ENCODE measurements at places on chromosomes 12 and 14. TPM values are rescaled to one million over a fixed set of nuclear protein-coding genes. Genes with fewer than 3 reads are reported as not detected.

The KRT72 gene
- total RNA-seq, result not detected

The TDRD9 gene
- total RNA-seq, result 0.44 TPM

The ATL1 gene
- 1.3 TPM for total RNA-seq

The CEBPE gene
- total RNA-seq, result 0.16 TPM

The FITM1 gene
- 1.1 TPM for total RNA-seq

The DPF3 gene
- total RNA-seq, result 0.50 TPM

DNA sequence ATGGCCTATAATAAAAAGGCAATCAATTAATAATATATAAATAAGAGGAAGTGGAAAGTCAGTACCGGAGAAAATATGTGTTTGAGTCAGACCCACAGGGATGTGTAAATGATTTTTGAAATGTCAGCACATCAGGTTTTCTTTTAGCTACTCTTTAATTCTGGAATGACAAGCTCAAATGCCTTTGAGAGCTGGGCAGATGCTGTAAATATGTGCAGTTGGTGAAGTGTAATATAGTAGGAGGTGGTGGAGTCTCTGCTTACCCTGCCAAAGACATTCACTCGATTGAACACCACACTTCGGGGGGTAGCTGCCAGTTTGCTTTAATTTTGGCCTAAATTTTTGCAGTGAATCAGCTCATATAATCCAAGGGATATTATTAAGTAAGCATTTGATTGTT lies 93.0 kb downstream of the PLEKHA5 start:
- DNase-seq, result no peak

GRCh38 chr12:84290168-84290567 lies 622.4 kb downstream of the SLC6A15 start:
- DNase-seq, result no peak

DNA sequence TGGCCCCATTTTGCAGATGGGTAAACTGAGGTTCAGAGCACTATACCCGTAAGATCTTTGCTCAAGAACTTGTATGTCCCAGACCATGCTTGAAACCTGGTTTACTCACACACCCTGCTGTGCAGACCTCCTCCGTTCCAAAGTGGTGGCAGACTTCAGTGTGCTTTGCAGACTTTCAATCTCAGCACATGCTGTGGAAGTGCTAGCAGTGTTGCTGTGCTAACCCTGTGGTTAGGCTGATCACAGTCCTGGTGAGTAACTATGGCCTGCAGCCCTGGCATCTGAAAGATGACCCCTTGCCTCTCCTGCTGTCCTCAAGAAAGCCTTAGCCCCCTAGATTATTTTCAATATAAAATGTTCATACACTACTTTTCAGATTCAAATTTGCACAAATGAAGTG lies 450.6 kb downstream of the DPF3 start:
- DNase-seq, result no peak

GRCh38 chr12:126889501-126889900 lies 1377.5 kb upstream of the TMEM132C start:
- no peak for DNase-seq

- DNase-seq, result no peak
Observed at GRCh38 chr14:54674046-54674741, 107.3 kb downstream of the SAMD4A start.

DNA sequence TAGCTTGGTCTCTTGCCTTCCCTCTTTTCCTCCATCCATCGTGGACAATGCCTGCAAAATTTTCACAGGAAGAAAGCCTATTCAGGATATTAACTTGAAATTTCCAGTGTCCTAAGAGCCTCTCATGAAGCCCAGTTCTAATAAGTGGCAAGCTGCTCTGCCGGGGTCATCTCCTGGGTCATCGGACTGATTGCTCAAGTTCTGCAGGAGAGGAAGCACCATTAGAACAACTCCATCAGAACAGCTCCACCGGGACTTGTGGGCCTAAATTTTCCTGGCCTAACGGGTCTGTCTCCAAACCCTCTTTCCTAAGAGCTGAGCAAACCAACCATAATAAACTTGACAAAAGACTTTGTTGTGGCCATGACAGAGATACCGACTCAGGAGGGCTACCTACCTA lies 13.9 kb downstream of the ERG28 start:
- DNase-seq, result no peak

- DNase-seq, result no peak
Observed at GRCh38 chr12:86158956-86159355, 97.2 kb downstream of the MGAT4C start.

DNA sequence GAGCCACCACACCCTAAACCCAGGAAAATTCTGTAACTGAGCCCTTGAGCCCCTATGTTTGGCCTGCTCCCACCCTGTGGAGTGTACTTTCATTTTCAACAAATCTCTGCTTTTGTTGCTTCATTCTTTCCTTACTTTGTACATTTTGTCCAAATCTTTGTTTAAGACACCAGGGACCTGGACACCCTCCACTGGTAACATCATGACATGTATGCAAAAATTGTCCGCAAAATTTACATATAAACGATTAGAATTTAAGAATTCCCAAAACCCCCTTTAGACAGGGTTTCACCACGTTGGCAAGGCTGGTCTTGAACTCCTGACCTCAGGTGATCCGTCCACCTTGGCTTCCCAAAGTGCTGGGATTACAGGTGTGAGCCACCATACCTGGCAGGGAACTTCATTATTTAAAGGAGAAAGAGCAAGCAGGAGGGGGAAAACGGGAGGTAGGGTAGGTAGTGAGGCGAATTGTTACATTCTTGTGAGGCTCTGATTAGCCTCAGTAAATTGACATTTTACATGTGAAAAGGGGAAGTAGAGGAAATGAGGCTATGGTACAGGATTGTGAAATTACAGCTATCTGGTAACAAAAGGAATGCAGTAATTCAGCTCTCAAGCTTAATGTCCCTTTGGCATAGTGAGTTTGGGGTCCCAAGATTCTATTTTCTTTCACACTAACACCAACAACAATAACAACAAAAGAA lies 27.6 kb downstream of the TUBA1A start:
- no peak for DNase-seq

GRCh38 chr14:22539831-22540230 lies 49.2 kb downstream of the DAD1 start:
- no peak for DNase-seq

DNA sequence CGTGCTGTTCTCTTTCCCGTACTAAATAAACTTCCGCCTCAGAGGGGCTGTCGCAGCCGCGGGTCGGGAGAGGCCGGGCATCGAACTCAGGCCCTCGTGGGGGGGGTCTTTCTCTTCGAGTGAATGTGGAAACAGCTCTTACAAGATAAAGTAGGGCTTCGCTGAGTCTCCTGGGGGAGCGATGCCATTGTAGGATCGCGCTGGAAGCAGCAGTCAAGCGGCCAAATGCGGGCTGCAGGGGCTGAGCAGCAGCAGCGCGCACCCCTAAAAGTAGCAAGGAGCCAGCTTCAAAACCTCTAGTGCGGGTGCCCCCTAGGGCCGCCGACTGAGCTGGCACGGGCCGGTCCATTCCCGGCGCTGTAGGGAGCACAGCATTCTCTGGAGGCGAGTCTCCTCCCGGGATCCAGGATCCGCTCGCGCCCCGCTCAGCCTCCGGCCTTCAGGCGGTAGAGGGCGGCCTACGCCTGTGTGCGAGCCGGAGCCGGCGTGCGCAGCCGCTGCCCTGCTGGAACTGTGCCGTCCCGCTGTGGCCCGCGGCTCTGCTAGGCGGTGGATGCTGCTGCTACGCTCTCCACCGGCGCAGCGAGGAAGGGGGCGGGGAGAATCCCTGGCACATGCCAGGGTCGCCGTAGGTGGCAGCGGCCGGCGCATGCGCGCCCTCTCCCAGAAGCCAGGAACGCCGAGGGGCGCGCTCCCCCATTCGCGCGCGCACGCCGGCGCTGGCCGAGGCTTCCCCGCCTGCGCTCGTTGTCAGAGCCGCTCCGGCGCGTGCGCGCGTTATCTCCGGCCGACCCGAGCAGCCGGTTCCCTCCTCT lies at the start of gene FUT8:
Gene FUT8 (plus strand): TSS at position 699 of the 815 bp plus-strand sequence. CDS start 148,834 bp downstream, outside the sequence.
- peak; percentile 93 for DNase-seq

DNA sequence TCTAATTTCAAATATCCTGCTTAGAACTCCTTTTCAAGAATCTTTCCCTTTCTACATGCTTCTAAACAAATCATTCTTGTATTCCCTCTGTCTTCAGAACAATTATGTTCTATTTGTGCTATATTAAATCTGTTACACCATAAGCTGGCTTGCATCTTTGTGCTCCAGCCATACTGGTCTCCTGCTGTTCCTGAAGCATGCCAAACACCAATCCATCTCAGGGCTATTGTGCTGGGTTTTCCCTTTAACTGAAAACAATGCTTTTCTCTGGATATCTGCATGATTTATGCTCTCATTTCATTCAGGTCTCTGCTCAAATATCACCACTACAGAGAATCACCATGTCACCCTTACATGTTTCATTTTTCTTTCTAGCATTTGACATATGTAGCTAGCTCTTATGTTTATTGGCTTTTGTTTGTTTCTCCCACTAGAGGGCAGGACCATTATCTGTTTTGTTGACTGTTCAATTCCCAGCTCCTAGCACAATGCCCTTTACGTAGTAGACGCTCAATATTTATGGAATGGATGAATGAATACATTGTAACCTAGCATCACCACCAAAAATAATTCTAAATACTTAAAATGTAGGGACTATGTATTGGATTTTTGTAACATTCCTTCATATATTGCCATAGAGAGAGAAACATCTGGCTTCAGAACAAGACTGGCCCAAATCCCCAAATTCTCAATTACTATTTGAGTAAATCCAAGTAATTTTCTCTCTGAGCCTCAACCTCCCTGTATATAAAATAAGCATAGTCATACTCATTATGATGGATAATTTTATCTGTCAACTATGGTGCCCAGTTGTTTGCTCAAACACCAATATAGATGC lies 302.0 kb upstream of the SYT1 start:
- no peak for DNase-seq

- no peak for DNase-seq
Observed at GRCh38 chr14:21072781-21073339, 2.8 kb downstream of the ARHGEF40 start.

DNA sequence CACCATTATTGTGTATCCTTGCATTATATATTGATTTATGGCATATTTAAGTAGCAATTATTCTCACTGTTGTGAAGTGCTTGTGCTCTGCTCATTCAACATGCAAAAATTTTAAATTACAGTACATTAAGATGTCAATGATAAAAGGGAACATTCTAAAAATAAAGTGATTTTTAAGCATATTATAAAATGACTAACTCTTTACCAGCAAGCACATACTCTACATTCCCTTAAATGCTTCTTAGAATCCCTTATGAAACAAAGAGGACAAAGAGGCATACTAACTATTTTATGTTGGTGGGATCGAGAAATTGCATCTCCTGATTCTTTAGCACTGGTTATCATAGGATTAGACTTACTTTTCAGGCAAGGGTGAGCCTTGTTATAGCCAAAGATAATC lies 46.6 kb upstream of the ZDHHC17 start:
- DNase-seq, result no peak

GRCh38 chr12:92418381-92418780 lies 272.7 kb upstream of the BTG1 start:
- no peak for DNase-seq

DNA sequence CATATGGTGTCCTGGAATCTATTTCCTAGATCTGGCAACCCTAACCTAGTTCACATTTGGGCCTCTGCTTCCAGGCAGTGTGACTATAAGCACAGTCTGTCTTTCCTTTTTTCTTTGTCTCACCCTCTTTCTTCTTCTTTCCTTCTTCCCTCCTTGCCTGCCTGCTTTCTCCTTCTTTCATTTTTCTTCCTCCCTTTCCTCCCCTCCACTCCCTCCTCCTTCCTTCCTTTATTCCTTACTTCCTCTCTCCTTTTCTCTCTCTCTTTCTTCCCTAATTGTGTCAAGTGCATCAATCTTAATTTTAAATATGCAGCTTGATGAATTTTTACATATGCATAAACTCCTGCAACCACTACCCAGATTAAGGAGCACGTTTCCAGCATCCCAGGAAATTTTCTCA lies 4.6 kb upstream of the DAO start:
- no peak for DNase-seq
